HFFc6 (cell line): ENCODE measurements at places on chromosomes 3 and 15. TPM values are rescaled to one million over a fixed set of nuclear protein-coding genes. Genes with fewer than 3 reads are reported as not detected.

- DNase-seq = no peak
These were observed 11.6 kb downstream of the DNAH1 start for GRCh38 chr3:52327486-52328290.

The CFAP91 gene
- total RNA-seq = not detected in 3 replicates

DNA sequence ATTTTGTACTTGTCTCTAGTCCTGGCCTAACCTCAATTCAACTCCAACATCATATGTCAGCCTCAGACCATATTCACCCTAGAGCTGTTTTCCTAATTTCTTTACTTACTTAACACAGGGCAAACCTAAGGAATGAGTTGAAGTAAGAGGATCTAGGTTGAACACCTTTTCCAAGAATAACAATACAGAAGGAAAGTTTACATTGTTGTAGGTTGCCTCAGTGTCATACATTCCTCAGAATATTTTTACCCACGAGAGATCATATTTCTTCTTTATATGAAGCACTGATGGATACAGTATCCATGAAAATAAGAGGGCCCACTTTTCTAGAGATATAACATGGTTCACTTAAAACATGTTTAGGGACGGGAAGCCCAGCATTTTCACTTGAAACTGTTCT, 369.5 kb downstream of the CNTN6 start:
- no peak for DNase-seq

The PLA2G4D gene
- total RNA-seq = not detected in 3 replicates

- DNase-seq = peak; percentile 75
These were observed 24.3 kb upstream of the IL12A start for GRCh38 chr3:159964166-159964973.

The KBTBD12 gene
- total RNA-seq = not detected in 2 replicates

The FOXL2 gene
- total RNA-seq = 0.69 to 7.8 TPM (median 1.2 TPM) in 3 replicates

DNA sequence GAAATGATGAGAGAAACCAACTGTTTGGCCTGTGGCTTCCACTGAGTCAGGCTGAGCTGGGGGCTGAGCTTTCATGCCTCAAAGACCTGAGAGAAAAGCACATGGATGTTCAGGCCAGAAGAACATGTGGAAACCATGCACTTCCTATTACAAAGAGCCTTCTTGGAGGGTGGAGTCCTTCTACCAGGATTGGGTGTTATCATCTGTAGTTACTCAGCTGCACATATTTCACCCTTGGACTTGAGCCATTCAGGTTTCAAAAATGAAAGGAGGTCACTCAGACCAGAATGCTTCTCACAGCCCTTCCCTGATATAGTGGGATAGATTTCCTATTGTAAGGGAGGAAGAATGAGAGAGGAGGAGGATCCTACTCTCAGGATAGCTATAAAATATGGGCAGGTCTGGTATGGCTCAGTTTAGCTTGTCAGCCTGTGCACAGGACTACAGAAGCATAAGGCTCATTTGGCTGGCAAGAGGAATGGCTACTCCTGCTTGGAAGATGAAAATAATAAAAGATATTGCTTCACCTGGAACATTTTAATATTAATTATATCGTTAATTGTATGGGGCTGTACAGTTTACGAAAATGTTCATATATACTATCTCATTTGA, 173.6 kb upstream of the TMC3 start:
- DNase-seq = no peak

The KY gene
- 0.16 TPM in 1 of 3 replicates, not detected in the others for total RNA-seq

The SLC27A2 gene
- total RNA-seq = 1.2 to 2.1 TPM (median 1.8 TPM) in 3 replicates

DNA sequence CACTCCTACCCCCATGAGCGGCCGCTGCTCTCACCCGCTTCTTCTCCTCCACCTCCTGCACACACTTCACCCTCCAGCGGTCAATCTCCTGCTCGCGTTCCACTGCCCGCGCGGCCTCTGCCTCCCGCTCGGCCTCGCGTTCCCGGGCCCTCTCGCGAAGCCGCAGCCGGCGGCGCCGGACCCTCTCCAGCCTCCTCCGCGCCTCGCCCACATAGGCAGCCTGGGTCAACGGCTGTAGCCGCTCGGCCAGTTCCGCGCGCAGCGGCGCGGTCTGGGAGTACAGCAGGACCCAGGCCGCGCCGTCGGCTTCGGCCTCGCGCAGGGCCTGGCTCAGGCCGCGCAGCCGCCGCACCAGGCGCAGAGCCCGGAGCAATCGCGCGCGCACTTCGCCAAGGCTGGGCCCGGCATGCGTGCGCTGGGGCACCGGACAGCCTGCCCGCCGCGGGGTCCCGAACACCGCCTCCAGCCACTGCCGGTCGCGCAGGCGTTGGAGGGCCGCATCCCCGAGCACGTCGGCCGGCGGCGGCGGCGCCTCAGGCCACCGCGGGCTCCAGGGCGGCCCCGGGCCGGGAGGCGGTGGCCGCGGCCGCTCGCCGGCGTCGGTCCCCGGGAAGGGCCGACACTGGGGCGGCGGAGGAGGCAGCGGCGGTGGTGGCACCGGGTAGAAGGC, 595 bp downstream of the PDCD7 start:
- peak; percentile 39 for DNase-seq

The KIF15 gene
- total RNA-seq = 5.1 to 11.2 TPM (median 8.7 TPM) in 3 replicates

The PLA2G4E gene
- total RNA-seq = not detected in 3 replicates

The GOLGA6L4 gene
- 1.2 TPM in 3 replicates for total RNA-seq

The CCDC50 gene
- 89.1 and 124 TPM in 2 replicates for total RNA-seq

DNA sequence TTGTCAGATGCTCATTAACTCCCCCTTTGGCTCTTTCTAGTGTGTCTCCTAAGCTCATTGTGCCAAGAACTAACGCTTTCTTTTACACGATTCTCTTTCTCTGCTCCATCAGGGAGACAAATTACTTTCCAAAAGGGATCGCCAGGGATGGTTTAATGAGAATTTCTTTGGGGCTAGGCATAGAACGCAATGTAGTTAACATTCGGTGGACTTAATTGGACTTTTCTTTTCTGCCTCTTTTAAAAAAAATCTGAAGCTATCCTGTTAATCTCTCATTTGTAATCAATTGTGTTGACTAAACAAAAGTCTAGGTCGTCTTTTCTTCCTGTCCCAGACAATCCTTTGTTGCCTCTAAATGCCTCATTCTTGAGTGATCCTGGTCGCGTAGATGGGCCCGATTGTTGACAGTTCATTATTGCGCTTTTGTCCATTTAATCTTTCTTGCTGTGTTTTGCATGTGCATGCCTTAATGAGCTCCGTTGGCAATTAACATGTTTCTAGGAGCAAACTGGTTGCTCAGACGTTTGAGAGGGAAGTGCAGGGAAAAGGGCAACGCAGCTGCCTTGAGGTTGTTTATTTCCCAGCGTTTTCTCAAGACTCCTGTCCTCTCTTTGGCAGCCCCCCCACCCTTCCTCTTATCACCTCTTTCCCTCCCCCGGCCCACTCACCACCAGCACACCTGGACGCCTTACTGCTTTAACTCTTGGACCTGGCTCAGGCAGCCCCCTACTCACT, 7.8 kb downstream of the FEZF2 start:
- no peak for DNase-seq

GRCh38 chr3:100650651-100651619, 41.5 kb downstream of the ADGRG7 start:
- DNase-seq = peak; percentile 60

GRCh38 chr15:55917881-55918296, 75.5 kb downstream of the NEDD4 start:
- peak; percentile 93 for DNase-seq

The CHRNA5 gene
- 1.4 to 2.3 TPM (median 1.5 TPM) in 3 replicates for total RNA-seq

The SLC24A5 gene
- not detected in 3 replicates for total RNA-seq

DNA sequence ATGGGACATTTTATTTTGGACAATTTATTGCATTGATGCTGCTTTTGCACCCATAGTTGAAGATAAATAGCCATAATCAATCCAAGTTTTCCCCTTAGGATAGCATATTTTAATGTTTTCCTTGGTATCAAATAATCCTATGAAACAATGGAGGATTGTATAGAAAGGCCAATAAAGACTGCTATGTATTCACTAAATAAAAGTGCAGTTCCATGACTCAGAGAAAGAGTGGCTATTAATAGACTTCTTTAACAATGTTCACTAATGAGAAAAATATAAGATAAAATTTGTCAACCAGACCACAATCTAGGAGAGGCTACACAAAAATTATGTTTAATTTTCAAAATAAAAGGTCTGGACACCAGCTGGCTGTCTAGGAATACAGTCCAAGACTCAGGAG, 560.9 kb upstream of the AGTR1 start:
- no peak for DNase-seq

The ROPN1 gene
- total RNA-seq = not detected in 3 replicates

- DNase-seq = no peak
These were observed 48.5 kb upstream of the NR2C2 start for GRCh38 chr3:14898929-14899328.

The HMG20A gene
- 26.0 to 27.3 TPM (median 26.7 TPM) in 3 replicates for total RNA-seq

DNA sequence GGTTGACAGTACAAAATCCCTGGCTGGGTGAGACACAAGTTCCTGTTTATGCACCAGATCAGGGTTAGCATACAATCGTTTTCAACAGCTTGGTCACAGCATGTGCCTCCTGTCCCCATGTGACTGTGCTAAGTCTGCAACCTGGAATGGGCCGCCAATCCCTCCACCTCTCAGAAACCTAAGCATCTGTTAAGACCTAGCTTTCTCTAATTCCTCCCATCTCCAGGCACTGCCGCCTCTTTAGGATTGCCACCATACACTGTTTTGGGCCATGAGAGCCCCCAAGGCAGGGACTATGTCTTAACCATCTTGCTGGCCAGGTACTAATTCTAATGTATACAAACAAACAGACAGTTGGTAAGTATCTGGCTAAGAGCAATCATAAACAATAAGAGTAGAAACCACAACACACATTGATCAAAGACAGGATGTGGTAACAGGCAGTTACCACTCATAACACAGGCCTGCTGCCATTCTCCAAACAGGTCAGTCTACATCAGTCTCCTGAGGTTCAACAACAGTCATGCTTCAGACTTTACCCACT, 25.6 kb downstream of the SEC22C start:
- DNase-seq = no peak

The PAQR9 gene
- total RNA-seq = 0.11 TPM in 1 of 2 replicates, not detected in the other

DNA sequence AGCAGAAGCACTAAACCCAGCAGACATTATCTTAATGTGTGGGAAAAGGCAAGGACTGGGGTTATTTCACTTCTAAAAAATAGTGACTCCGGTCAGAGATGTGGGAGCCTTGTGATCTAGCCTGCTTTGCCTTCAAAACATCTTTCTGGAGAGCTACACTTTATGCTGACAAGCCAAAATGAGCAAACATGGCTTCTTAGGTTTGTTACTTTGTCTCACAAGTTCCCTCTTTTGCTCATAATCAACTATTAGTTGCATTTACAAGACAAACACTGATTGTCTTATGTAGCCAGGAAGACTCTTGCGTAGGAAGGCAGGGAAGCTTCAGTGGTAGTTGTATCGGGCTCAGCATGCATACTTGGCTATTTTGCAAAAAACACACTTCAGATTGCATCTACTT, 129.2 kb downstream of the NUP210 start:
- DNase-seq = no peak

GRCh38 chr15:63103416-63103815, 18.2 kb upstream of the LACTB start:
- no peak for DNase-seq
